ENCODE measurements at places on chromosomes 11 and 22.

DNA sequence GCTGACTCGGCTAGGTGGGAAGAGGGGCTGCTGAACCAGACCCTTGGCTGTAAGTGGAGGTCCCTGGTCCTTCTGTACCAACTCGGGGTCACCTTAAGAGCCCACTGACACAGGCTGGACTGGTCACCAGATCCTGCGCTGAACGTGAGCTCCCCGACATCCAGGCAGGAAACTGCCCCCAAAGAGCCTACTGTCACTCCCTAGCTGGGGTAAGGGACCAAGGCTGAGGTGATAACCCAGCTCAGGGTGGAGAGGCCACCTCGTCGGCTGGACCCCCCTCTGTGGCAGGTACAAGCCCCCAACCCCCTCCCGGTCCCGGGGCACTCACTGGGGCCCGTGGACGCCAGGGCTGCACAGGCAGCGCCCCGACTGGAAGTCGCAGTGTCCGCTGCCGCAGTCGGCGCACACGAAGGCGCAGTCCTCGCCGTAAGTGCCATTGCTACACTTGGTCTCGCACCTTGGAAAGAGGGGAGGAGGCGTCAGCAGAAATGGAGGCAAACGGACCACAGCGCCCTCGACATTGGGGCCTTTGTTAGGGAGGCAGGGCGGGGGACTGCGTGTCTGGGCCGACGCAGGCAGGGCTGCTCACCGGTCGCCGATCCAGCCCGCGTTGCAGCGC lies 7.4 kb downstream of the SCARF2 start:
- peak; percentile 77 for DNase-seq

GRCh38 chr11:123690485-123690884 lies 36.1 kb upstream of the SCN3B start:
- DNase-seq = no peak

GRCh38 chr11:86669424-86669823 lies 3.0 kb downstream of the ME3 start:
- no peak for DNase-seq

- DNase-seq = no peak
These were observed 13.3 kb upstream of the NRIP3 start for GRCh38 chr11:9016916-9017642.

- DNase-seq = no peak
These were observed 18.7 kb downstream of the SSH3 start for GRCh38 chr11:67322049-67322448.

GRCh38 chr11:48106166-48106565 lies 110.4 kb upstream of the OR4B1 start:
- DNase-seq = no peak

DNA sequence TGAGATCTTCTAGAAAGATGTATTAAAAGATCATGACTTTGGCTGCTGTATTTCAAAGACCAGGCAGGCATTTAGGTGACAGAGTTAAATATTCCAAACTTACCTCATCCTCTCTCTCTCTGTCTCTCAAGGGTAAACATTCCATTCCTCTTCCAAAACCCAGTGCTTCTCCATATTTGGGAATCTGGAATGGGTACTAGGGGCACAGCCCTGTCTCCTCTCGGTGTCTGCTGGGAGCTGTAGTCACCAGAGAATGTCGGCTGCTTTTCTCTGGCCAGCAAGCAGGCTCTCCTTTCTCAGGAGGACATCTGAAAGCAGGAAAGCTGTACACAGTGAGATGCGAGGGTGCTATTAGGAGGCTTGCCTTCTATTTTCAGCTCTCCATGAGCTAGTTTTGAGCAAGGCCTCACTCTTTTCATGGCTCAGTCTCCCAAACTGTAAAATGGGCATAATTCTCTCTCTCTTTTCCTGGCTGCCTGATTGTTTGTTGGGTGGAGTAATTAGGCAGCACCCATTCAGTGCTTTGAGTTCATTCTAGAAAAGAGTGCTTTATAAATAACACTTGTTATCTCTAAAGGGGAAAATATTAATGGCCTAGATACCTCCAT lies 9.3 kb upstream of the PEX26 start:
- no peak for DNase-seq

Measured in spleen (tissue), 13 donors.